ENCODE measurements at places on chromosomes 6 and 20. TPM values are rescaled to one million over a fixed set of nuclear protein-coding genes. Genes with fewer than 3 reads are reported as not detected.
A peak's percentile ranks its signal among the peaks of the same experiment; 100 is the strongest.

DNA sequence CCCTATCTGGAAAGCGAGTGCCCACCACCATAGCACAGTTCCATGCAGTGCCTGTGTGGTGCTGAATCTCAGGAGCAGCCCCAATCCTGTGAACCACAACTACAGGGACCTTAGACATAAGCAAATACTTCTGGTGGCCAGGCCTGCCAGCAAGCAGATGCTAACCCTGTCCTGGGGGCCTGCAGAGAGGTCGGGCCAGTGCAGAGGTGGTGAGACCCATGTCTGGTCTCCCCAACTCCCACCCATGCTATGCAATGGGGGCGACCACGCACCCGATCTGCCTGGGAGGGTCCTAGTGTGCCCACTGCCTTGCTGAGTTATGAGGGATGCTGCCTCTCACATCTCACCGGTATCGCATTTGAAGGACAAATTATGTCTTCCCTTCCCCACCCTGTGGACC lies 151.6 kb upstream of the ZNF337 start:
- H3K4me3 ChIP-seq = no peak overlapping the region
- H3K27me3 ChIP-seq = no peaks in the 10 kb centered on the region
- no peak overlapping the region for H3K27ac ChIP-seq
- H3K4me1 ChIP-seq = peaks cover 3% of the 10 kb centered on the region
- DNase-seq = no peak
- no peaks in the 10 kb centered on the region for H3K36me3 ChIP-seq

DNA sequence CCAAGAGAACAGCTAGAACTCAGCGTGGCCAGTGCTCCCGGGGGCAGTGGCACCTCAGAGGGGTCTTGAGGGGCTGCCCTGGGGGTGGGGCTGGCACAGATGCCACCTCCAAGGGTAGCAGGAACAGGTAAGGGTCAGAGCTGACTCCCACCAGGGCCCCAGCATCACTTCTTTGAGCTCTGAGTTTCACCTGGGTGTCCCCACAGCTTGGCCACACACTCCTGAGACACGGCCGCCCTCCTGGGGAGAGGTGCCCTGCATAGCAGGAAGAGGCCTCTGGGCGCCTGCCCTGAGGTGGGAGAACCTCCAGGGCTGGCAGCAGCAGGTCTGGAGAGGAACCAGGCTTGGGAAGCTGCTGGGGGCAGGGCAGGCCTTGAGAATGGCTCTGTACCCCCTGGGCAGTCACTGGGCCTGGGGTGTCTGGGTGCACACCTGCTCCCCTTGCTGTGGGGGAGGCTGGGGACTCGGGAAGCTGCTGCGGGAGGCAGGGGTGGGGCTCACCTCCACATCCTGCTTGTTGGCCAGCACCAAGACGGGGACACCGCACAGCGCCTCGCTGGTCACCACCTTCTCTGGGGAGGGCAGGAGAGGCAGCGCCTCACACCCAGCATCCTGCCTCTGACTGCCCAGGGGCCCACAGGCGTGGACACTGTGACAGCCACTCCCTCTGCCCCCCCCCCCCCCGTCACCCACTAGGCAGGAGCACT lies 5.0 kb downstream of the TNFRSF6B start:
- no peak for DNase-seq
- peaks cover 8% of the 10 kb centered on the region for H3K36me3 ChIP-seq
- H3K4me3 ChIP-seq = no peak overlapping the region

- no peak overlapping the region for H3K4me3 ChIP-seq
- H3K4me1 ChIP-seq = no peaks in the 10 kb centered on the region
- no peaks in the 10 kb centered on the region for H3K36me3 ChIP-seq
These were observed 11.7 kb downstream of the SLC23A2 start for GRCh38 chr20:4989570-4989969.

The GATA5 gene
- total RNA-seq = 0.25 TPM

The PCSK2 gene
- 0.08 TPM for total RNA-seq

The GHRH gene
- not detected for total RNA-seq

DNA sequence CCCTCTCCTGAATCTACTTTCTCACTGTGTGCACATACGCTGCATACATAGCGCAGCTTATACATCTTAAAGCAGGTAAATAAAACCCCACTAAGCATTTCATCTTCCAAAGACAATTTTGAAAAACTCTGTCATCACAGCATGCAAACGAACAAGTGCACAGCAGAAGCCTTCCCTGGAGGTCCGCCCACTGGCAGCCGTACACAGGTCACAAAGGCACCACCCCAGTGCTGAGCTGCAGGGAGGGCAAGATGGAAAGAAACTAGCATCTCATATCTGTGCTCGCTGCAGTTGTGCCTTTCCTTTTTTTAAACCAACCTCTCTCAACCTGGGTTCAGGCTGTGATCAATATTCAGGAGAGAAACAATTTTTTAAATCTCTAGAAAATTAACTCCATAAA lies 73.3 kb downstream of the HUS1B start:
- H3K36me3 ChIP-seq = no peaks in the 10 kb centered on the region
- no peaks in the 10 kb centered on the region for H3K27me3 ChIP-seq
- H3K4me1 ChIP-seq = peaks cover 4% of the 10 kb centered on the region
- H3K27ac ChIP-seq = no peak overlapping the region
- DNase-seq = no peak
- H3K4me3 ChIP-seq = no peak overlapping the region

The TP53INP2 gene
- 3.0 TPM for total RNA-seq

DNA sequence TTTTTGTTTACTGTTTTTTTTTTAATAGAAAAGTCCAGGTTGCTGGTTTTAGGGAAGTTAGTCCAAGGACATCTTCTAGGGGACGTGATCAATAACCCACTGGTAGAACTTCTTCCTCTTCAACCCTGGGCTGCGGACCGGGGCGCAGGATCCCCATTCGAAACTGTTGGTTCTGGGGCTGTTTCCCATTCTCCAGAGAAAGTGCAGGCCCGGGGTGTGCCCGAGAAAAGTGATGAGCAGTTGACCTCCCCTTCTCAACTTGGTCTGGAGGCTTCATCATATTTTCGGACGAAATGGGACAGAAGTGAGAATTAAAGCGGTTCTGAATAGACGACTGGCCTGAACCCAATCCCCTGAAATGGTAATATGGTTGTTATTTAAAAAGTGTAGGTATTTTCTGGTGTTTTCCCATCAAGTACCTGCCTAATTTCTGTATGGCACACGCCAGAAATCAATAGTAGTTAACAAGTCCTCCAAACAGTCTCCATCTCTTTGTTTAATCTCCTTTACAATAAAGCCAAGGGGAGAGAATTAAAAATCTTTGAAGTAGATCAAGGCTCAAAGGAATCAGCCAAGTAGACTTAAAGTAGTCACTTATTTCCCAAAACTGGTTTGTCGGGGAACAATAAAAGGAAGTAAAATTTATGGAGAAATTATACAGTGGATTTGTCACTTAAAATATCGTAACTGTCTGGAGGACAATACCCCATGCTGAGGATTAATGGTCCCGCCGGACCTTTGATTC lies 550 bp upstream of the PRDM13 start:
- no peak for DNase-seq
- peaks cover 42% of the 10 kb centered on the region for H3K27me3 ChIP-seq
- H3K27ac ChIP-seq = no peak overlapping the region
- peaks cover 9% of the 10 kb centered on the region for H3K4me1 ChIP-seq

The NKAIN4 gene
- total RNA-seq = not detected

DNA sequence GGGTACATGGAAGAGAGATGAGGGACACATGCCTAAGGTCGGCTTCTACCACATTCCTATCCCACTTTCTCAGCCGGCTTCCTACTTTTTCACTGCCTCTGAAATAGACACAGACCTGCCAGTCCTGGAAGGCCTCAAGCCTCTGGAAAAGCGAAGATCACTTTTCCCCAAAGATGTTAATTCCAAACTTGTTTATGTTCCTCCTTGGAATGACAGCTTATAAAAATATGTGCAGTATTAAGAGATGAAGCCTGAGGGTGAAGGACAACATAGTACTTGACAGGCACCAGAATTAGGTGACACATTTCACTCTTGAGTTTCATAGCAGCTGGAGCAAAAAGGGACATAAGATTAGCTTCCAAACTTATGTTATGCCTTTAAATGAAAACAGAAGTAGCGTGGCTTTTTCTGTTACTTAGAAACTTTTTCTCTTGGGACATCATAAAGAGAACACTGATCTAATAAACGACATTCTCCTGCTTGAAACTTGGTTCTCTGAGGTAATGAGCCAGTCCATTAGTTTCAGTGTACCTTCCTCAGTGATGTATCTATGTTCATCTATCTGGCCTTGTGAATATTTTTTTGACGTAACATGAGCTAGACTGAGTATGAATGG lies 25.3 kb downstream of the FOXO3 start:
- peaks cover 26% of the 10 kb centered on the region for H3K4me1 ChIP-seq
- H3K4me3 ChIP-seq = no peak overlapping the region
- H3K27me3 ChIP-seq = no peaks in the 10 kb centered on the region

The RSPO3 gene
- total RNA-seq = 1.4 TPM

DNA sequence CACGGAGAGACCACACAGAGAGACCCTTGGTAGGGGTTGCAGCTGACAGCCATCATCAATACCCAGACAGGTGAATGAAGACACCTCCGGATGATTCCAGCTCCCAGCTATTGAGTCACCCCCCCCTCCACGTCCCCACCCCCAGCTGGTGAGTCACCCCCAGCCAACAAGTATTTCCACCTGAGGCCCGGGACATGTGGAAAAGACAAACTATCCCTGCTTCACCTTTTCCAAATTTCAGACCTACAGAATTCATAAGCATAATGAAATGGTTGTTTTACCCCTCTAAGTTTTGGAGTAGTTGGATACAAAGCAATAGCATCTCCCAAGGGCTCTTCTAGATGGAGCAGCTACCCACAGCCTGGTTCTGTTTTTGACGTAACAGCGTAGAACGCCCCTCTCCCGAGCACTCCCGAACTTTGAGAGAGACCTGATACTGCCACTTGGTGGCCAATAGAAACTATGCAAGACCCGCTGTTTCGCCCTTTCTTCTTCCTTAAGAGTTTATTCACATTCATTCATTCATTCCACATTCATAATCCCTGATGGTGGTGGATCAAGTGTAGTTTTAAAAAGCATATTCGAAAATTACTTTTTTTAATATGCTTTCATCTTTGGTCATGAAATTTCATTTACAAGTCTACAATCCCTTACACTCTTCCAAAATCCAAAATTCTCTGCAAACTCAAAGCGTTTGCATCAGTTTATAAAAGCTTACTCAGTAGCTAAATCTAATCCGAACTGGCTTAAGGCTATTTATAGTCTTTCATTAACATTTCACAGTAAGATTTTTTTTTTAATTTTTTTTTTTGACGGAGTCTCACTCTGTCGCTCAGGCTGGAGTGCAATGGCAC lies 15.1 kb upstream of the PPP1R16B start:
- no peaks in the 10 kb centered on the region for H3K36me3 ChIP-seq
- no peaks in the 10 kb centered on the region for H3K27me3 ChIP-seq
- DNase-seq = no peak
- no peak overlapping the region for H3K27ac ChIP-seq
- no peak overlapping the region for H3K4me3 ChIP-seq
- H3K4me1 ChIP-seq = no peaks in the 10 kb centered on the region

GRCh38 chr6:132749111-132749510 lies 8.6 kb downstream of the VNN2 start:
- H3K36me3 ChIP-seq = no peaks in the 10 kb centered on the region
- DNase-seq = no peak
- peak overlapping the region; percentile 70 for H3K27ac ChIP-seq
- H3K4me1 ChIP-seq = peaks cover 3% of the 10 kb centered on the region
- no peak overlapping the region for H3K4me3 ChIP-seq

The PPP1R3G gene
- total RNA-seq = 0.33 TPM

DNA sequence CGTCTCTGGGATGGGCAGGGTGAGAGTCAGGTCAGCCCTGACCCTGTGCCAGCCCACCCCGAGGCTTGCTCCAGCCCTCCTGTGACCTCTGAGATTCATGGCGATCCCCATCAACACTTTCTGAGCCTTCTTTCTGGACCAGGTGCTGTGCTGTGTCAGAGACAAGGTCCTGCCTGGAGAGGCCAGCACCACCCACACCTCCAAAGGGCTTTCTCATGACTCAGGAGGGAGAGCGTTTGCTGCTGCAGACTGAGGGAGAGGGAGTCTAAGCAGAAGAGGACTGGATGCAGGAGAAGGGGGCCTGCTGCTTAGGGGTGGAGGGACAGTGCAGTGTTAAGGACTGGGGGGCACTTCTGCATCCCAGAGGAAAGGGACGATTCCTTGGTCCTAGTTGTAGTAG lies 193.5 kb downstream of the LRFN2 start:
- H3K4me1 ChIP-seq = no peaks in the 10 kb centered on the region
- DNase-seq = peak; percentile 28
- H3K27me3 ChIP-seq = no peaks in the 10 kb centered on the region
- H3K27ac ChIP-seq = no peak overlapping the region
- no peak overlapping the region for H3K4me3 ChIP-seq

- no peak overlapping the region for H3K27ac ChIP-seq
- DNase-seq = no peak
- H3K4me1 ChIP-seq = no peaks in the 10 kb centered on the region
- H3K27me3 ChIP-seq = no peaks in the 10 kb centered on the region
These were observed 11.4 kb upstream of the MDFI start for GRCh38 chr6:41626917-41627316.

GRCh38 chr20:52744441-52744840 lies 227.7 kb upstream of the TSHZ2 start:
- H3K4me3 ChIP-seq = no peak overlapping the region
- no peaks in the 10 kb centered on the region for H3K4me1 ChIP-seq
- no peaks in the 10 kb centered on the region for H3K27me3 ChIP-seq
- H3K27ac ChIP-seq = no peak overlapping the region

The WASF1 gene
- 3.5 TPM for total RNA-seq

The BEND6 gene
- 0.14 TPM for total RNA-seq

GRCh38 chr6:52522151-52522626 lies 54.7 kb downstream of the TRAM2 start:
- H3K27ac ChIP-seq = peak overlapping the region; percentile 74
- DNase-seq = no peak
- H3K27me3 ChIP-seq = no peaks in the 10 kb centered on the region
- no peak overlapping the region for H3K4me3 ChIP-seq

- no peak overlapping the region for H3K27ac ChIP-seq
- H3K36me3 ChIP-seq = no peaks in the 10 kb centered on the region
- no peak for DNase-seq
- no peaks in the 10 kb centered on the region for H3K4me1 ChIP-seq
These were observed 8.3 kb upstream of the CEP85L start for GRCh38 chr6:118659513-118660217.

DNA sequence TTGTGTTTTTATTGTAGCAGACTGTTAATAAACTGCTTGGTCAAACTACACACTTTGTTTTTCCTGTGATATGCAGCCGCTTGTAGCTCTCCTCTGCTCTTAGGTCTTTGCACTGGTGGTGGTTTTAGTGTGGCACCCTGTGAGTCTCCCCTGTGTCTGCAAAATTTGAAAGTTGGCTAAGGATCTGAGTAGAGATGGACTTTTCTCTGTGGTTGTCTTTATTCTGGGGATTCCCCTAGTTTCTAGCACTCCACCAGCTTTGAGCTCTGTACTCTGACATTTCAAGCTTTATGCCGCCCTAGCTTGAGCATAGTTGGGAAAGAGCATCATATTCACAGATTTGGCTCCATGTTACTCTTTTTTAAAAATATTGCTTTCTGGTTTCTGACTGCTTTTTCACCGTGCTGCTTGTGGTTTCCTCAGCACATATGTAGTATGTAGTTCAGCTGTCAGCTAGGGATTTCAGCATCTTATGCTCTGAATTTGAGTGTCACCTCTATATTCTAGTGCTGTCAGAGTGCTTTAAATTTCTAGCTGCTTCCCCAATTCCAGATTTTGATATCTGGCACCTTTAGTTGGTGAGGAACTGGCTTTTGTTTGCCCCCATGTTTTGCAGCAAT lies 25.4 kb downstream of the CDYL start:
- no peak overlapping the region for H3K4me3 ChIP-seq
- H3K36me3 ChIP-seq = peaks cover 1% of the 10 kb centered on the region
- H3K27me3 ChIP-seq = no peaks in the 10 kb centered on the region
- no peaks in the 10 kb centered on the region for H3K4me1 ChIP-seq
- DNase-seq = no peak
- no peak overlapping the region for H3K27ac ChIP-seq

All from liver (tissue), 10 donors.